Right lobe of liver (tissue), 6 donors: ENCODE measurements at places on chromosomes 2 and 18. TPM values are rescaled to one million over a fixed set of nuclear protein-coding genes. Genes with fewer than 3 reads are reported as not detected.

GRCh38 chr2:225065882-225066281 is 23.6 kb upstream of the DOCK10 start:
- H3K4me3 ChIP-seq: no peak overlapping the region
- DNase-seq: no peak
- H3K27ac ChIP-seq: no peak overlapping the region
- no peaks in the 10 kb centered on the region for H3K27me3 ChIP-seq

The CKAP2L gene
- 0.95 TPM for total RNA-seq

The PDE1A gene
- total RNA-seq: 1.8 TPM

GRCh38 chr2:147231607-147232006 is 613.2 kb upstream of the ACVR2A start:
- no peak overlapping the region for H3K4me3 ChIP-seq
- H3K27ac ChIP-seq: no peak overlapping the region
- no peaks in the 10 kb centered on the region for H3K4me1 ChIP-seq
- H3K36me3 ChIP-seq: no peaks in the 10 kb centered on the region
- DNase-seq: no peak
- no peaks in the 10 kb centered on the region for H3K27me3 ChIP-seq

DNA sequence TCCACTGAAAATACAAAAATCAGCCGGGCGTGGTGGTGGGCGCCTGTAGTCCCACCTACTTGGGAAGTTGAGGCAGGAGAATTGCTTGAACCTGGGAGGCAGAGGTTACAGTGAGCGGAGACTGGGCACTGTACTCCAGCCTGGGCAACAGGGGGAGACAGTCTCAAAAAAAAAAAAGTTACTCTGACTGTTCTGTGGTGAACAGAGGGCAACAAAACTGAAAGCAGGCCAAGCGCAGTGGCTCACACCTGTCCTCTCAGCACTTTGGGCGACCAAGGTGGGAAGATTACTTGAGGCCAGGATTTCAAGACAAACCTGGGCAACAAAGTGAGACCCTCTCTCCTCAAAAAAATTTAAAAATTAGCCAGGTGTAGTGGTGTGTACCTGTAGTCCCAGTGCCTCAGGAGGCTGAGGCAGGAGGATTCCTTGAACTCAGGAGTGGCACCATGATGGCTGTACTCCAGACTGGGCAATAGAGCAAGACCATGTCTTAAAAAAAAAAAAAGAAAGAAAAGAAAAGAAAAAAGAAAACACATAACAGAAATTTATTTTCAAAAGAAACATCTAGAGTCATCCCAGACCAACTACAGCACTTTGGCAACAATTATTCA is 13.6 kb upstream of the RTN4 start:
- H3K36me3 ChIP-seq: no peaks in the 10 kb centered on the region
- H3K27me3 ChIP-seq: no peaks in the 10 kb centered on the region
- H3K4me3 ChIP-seq: no peak overlapping the region
- no peaks in the 10 kb centered on the region for H3K4me1 ChIP-seq
- no peak overlapping the region for H3K27ac ChIP-seq
- no peak for DNase-seq

GRCh38 chr18:35868915-35869314 is 103.6 kb upstream of the RMP24 start:
- no peaks in the 10 kb centered on the region for H3K27me3 ChIP-seq
- no peak overlapping the region for H3K4me3 ChIP-seq
- DNase-seq: no peak
- no peak overlapping the region for H3K27ac ChIP-seq
- H3K36me3 ChIP-seq: no peaks in the 10 kb centered on the region

The MFSD2B gene
- not detected for total RNA-seq

DNA sequence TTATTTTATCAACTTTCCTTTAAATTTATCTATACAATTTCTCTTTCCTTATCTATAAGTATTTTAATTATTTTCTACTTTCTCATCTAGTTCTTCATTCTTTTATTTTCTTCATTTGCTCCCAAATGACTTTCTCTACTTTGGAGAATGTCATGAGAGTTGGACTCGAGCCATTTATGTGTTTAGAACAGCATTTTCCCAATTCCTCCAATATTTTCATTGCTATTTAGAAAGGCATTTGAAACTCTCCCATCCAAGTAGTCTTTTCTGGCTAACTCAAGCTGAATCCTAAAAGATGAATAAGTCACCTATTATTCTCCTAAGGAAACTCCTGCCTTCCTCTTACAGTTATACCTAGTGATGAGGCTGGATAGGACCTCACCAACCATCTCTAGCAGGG is 15.8 kb upstream of the FEZ2 start:
- no peak overlapping the region for H3K4me3 ChIP-seq
- no peak for DNase-seq
- H3K27ac ChIP-seq: no peak overlapping the region
- no peaks in the 10 kb centered on the region for H3K4me1 ChIP-seq

DNA sequence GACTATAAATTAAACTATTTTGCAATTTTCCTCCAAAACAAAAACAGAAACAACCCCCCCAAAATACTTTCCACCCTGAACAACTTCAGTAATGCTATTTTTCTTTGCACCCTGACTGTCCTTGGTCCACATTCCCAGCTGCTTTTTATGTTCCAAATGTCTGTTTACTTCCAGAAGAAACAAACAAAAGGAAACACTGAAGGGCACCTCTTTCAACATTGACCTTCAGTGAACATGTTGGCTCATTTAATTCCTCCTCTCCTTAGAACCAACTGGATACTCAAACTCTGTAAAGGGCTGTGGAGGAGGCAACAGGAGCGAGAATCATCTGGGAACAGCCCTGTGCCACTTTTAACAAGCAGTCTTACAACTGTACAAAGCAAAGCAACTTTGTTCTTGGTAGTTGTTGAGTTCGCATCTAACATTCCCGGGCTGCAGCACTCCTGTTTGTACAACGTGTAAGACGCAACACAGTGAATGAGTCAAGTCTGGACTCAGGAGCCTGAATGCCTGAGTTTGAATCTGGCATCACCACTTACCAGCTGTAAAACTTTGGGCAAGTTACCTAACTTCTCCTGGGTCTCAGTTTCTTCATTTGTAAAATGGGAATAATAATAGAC is 111.4 kb upstream of the GATA6 start:
- no peaks in the 10 kb centered on the region for H3K36me3 ChIP-seq
- H3K27me3 ChIP-seq: no peaks in the 10 kb centered on the region
- DNase-seq: no peak
- H3K4me1 ChIP-seq: no peaks in the 10 kb centered on the region
- H3K4me3 ChIP-seq: no peak overlapping the region

DNA sequence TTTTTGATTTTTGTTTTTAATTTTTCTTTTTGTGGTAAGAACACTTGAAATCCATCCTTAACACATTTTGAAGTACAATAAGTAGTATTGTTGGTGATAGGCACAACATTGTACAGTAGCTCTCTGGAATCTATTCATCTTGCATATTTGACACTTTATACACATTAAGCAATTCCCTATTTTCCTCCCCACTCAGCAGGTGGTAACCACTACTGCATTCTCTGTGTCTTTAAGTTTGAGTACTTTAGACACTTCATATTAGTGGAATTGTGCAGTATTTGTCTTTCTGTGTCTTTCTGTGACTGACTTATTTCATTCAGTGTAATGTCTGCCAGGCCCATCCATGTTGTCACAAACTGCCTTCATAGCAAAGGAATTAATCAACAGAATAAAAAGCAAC is 471.7 kb upstream of the CDH20 start:
- H3K27me3 ChIP-seq: no peaks in the 10 kb centered on the region
- no peaks in the 10 kb centered on the region for H3K4me1 ChIP-seq
- H3K36me3 ChIP-seq: no peaks in the 10 kb centered on the region
- no peak for DNase-seq
- no peak overlapping the region for H3K27ac ChIP-seq

- DNase-seq: peak; percentile 63
- H3K4me3 ChIP-seq: no peak overlapping the region
- no peaks in the 10 kb centered on the region for H3K27me3 ChIP-seq
- no peaks in the 10 kb centered on the region for H3K36me3 ChIP-seq
- no peak overlapping the region for H3K27ac ChIP-seq
Measured at GRCh38 chr2:100178085-100178788, 35.8 kb upstream of the AFF3 start.

DNA sequence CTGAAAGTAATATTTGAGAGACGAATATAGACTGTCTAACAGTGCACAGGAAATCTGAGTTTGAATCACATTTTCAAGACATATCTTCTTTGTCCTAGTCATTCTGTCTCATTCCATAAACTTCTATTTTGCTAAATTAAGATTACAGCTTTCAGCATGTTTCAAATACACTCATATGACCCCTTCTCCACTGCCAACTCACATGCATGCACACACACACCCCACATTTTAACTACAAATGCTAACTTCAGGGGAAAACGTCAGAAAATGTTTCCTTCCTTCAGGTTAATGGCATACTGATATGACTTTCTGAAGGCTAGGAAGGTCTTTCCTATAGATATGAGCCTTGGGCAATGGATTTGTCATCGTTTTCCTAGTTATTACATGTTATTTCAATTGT is 373.7 kb downstream of the RBM43 start:
- H3K4me1 ChIP-seq: no peaks in the 10 kb centered on the region
- H3K36me3 ChIP-seq: no peaks in the 10 kb centered on the region
- no peak overlapping the region for H3K4me3 ChIP-seq

DNA sequence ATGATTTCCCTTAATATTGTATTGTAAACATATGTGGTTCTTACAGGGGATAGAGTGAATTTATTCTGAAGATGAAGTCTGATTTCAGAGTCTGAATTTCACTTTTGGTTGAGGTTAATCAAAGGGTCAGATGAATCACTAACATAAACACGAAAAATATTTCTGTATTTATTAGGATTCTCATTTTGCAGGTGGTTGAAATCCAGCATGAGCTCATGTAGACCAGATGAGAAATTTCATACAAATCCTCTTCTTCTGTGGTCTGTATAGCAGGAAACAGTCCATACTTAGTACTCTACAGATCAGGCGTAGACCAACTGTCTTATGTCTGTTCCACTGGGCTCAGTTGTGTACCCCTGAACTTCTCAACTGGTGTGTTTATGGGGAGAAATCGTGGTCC is 157.8 kb downstream of the BABAM2 start:
- H3K36me3 ChIP-seq: no peaks in the 10 kb centered on the region
- DNase-seq: no peak
- no peaks in the 10 kb centered on the region for H3K4me1 ChIP-seq
- no peak overlapping the region for H3K27ac ChIP-seq

The SERPINB7 gene
- total RNA-seq: not detected

DNA sequence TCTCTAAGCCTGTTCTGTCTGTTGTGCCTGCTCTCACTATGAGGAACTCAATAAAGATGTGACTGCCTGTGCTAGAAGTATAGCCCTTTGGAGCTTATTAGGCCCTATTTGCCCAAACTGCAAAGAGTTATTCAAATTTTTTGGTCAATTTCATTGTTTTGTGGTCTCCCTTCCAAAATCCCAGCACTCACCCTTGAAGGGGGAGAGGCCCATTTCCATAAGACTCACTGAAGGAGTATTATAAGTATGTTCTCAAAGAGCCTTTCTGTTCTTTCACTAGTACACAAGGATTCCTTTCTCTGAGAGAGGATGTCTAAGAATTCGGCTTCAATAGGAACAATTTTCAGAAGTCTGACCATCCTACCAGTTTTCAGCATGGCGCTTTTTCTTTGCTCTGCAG is 641.9 kb upstream of the REG3G start:
- H3K36me3 ChIP-seq: no peaks in the 10 kb centered on the region
- no peak overlapping the region for H3K4me3 ChIP-seq
- no peaks in the 10 kb centered on the region for H3K27me3 ChIP-seq

The RPL31 gene
- total RNA-seq: 466 TPM

- no peaks in the 10 kb centered on the region for H3K4me1 ChIP-seq
- H3K36me3 ChIP-seq: no peaks in the 10 kb centered on the region
- H3K27ac ChIP-seq: no peak overlapping the region
Measured at GRCh38 chr18:53153281-53153680, 813.3 kb downstream of the DCC start.

The GTF2A1L gene
- total RNA-seq: not detected

The SH2D6 gene
- total RNA-seq: not detected

- H3K4me1 ChIP-seq: no peaks in the 10 kb centered on the region
- no peaks in the 10 kb centered on the region for H3K27me3 ChIP-seq
- no peak overlapping the region for H3K27ac ChIP-seq
- no peak overlapping the region for H3K4me3 ChIP-seq
- no peaks in the 10 kb centered on the region for H3K36me3 ChIP-seq
- DNase-seq: no peak
Measured at GRCh38 chr2:62743506-62743905, 38.0 kb downstream of the EHBP1 start.

The GAREM1 gene
- 6.9 TPM for total RNA-seq

GRCh38 chr2:98505971-98506664 is 61.5 kb downstream of the INPP4A start:
- H3K36me3 ChIP-seq: no peaks in the 10 kb centered on the region
- no peak overlapping the region for H3K4me3 ChIP-seq
- peak overlapping the region; percentile 38 for H3K27ac ChIP-seq
- peaks cover 11% of the 10 kb centered on the region for H3K4me1 ChIP-seq
- DNase-seq: no peak

GRCh38 chr2:96354492-96354891 is 18.9 kb downstream of the NCAPH start:
- no peak overlapping the region for H3K4me3 ChIP-seq
- H3K27ac ChIP-seq: no peak overlapping the region
- H3K36me3 ChIP-seq: no peaks in the 10 kb centered on the region
- no peak for DNase-seq
- no peaks in the 10 kb centered on the region for H3K27me3 ChIP-seq

GRCh38 chr18:78496079-78496478 is 483.5 kb upstream of the SALL3 start:
- no peaks in the 10 kb centered on the region for H3K27me3 ChIP-seq
- H3K36me3 ChIP-seq: no peaks in the 10 kb centered on the region
- H3K4me1 ChIP-seq: no peaks in the 10 kb centered on the region
- DNase-seq: no peak

The MPV17 gene
- 25.1 TPM for total RNA-seq

DNA sequence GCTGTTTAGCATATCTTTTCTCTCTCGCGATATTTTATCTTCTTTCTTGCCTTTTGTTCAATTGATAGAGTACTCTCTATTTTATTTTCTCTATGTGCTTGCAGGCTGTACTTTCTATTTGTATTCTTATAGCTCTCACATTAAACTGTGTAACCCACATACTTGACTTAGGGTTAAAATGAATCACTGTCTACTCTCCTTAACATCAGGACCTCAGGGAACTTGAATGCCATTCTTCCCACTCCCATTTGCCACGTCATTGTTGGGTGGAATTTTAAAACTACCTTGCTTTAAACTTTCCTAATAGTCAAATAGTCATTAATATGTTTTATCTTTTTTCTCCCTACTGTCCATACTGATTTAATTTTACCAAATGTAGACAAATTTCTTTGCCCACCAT is 269.7 kb downstream of the ALPK2 start:
- no peak overlapping the region for H3K27ac ChIP-seq
- DNase-seq: no peak
- H3K4me1 ChIP-seq: peaks cover 4% of the 10 kb centered on the region
- H3K4me3 ChIP-seq: no peak overlapping the region

The GPR155 gene
- 8.6 TPM for total RNA-seq

The CD207 gene
- not detected for total RNA-seq

GRCh38 chr2:240947607-240948006 is 41.5 kb downstream of the CROCC2 start:
- no peaks in the 10 kb centered on the region for H3K4me1 ChIP-seq
- DNase-seq: no peak
